ENCODE measurements at places on chromosomes 16 and 17.

GRCh38 chr17:19407601-19408345, 3.3 kb upstream of the RNF112 start:
- DNase-seq, result no peak

DNA sequence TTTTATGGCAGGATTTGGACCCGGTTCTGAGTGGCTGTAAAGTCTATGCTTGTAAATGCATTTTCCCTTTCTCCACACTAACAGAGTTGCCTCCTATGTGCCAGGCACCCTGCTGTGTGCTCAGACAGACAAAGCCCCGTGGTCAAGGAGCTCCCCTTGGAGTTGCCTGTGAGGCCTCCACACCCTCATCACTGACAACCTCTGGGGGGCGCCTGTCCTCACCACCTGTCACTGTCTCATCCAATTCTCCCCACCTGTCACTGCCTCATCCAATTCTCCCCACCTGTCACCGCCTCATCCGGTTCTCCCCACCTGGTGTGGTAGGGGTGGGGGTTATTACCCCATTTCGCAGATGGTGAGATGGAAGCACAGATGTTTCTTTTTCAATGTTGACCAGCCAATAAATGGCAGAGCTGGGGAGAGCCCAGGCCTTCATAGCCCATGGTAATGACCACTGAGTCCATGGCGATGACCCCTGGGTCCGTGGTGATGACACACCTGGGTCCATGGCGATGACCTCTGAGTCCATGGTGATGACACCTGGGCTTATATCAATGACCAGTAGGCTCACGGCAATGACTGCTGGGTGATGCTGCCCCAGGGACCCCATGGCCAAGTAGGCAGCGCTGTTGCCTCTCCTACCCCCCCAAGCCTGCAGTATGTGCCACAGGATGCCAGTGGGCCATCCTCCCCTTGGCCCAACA, 150.1 kb downstream of the IRF8 start:
- no peak for DNase-seq

GRCh38 chr16:80573700-80574120, 32.9 kb downstream of the DYNLRB2 start:
- DNase-seq, result no peak

GRCh38 chr16:15057681-15058417, 2.0 kb upstream of the NTAN1 start:
- no peak for DNase-seq

- no peak for DNase-seq
Observed at GRCh38 chr16:30068750-30069610, 3.4 kb downstream of the ALDOA start.

DNA sequence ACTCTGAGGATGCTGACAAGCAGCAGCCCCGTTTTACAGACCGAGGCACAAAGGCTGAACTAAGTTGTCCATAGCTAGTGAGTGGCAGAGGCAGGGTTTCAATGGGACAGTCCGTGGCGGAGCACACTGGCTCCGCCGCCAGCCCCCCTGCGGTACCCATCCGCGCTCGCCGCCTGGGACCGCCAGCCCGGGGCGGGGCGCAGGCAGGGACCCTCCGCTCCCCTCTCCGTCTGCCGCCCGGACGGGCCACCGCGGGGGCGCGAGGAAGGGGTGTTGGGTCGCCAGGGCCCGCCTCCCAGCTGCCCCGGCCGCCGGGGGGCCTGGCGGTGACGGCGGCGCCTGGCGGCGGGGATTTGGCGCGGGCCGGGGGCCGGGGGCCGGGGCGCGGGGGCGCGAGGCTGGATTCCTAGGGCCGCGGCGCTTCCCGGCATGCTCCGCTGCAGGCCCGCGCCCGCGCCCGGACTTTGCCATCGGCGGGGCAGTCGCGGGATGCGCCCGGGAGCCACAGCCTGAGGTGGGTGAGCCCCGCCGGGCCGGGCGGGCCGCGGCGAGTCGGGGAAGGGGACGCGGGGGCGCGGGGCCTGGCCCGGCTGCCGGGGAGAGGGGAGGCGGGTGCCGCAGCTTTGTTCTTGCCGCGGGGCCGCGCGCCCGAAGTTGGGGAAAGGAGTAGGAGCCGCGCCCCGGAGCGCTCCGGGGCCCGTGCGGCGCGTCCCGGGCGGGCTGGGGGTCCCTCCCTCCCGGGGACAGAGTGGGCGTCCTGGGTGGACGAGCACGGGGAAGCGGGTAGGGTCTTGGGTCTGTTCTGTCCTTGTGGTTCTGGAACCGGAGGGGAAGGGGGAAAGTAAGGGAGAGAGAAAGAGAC, at the start of gene TMEM98:
Gene TMEM98, plus strand, starts transcription at position 430 of the 862 bp plus-strand sequence. CDS start 3,376 bp downstream, outside the sequence.
- no peak for DNase-seq

DNA sequence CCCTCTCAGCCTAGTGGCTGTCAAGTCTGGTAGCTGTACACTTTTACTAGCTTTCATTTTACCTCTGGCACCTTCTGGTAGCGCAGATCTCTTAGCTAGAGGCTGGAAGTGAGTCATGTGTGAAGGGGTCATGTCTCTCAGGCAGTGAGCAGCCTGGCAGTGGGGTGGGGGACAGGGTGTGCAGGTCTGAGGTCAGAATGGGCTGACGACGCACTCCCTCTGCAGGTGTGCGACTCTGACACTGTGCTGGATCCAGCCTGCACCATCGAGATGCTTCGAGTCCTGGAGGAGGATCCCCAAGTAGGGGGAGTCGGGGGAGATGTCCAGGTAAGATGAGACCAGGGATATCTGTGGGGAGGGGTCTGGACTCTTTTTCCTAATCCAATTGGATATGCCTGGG, 7.8 kb downstream of the HAS3 start:
- DNase-seq, result no peak

GRCh38 chr17:77444628-77444983, 303.8 kb downstream of the SEC14L1 start:
- DNase-seq, result no peak

- no peak for DNase-seq
Observed at GRCh38 chr17:40832840-40833239, 10.4 kb upstream of the KRT10 start.

DNA sequence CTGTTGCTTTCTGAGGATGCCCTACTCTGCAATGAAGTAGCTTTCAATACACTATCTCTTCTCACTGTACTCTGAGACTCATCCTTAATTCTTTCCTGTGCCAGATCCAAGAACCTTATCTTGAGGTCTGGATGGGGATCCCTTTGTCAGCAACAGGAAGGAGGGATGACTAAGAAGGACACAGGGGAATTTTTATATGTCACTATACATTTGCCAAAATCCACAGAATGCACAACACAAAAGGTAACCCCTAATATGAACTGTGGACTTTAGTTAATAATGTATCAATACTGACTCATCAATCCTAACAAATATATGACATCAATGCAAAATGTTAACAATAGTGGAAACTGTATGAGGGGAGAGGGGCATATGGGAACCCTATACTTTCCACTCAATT, 4.7 kb upstream of the RBBP6 start:
- DNase-seq, result no peak

DNA sequence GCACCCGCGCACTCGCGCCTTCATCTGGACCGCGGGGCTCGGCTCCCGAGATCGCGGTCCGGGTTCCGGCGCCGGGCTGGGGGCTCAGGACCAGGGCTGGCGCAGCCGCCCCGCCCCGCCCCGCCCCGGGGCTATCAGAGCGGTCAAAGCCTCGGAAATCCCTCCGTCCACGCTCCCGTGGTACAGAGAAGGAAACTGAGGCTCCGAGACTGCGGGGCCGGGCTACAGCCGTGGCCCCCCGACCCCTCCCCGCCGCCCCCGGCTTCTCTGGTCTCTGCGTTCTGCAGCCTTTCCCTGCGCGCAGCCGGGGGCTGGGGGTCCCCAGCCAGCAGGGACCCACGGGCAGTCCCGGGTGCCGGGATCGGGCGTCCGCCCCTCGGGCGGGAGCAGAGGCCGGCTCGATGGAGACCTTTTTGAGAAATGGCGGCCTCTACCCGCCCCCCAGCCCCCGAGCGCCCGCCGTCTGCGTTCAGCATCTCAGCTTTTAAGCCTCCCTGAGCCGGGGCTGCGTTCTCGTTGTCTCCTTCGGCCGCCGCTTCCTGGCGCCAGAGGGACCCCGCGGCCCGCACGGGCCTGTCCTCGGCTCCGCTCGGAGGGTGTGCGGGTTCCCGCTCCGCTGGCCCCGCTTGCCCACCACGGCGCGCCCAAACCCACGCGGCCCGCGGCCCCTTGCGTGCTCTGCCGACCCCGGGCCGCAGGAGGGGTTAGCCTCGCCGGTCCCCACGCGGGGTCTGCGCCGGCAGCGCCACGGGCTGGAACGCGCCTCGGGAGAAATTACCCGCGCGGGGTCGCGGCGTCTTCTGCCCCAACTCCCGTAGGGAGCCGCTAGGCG, 1.5 kb upstream of the NPTX1 start:
- no peak for DNase-seq

DNA sequence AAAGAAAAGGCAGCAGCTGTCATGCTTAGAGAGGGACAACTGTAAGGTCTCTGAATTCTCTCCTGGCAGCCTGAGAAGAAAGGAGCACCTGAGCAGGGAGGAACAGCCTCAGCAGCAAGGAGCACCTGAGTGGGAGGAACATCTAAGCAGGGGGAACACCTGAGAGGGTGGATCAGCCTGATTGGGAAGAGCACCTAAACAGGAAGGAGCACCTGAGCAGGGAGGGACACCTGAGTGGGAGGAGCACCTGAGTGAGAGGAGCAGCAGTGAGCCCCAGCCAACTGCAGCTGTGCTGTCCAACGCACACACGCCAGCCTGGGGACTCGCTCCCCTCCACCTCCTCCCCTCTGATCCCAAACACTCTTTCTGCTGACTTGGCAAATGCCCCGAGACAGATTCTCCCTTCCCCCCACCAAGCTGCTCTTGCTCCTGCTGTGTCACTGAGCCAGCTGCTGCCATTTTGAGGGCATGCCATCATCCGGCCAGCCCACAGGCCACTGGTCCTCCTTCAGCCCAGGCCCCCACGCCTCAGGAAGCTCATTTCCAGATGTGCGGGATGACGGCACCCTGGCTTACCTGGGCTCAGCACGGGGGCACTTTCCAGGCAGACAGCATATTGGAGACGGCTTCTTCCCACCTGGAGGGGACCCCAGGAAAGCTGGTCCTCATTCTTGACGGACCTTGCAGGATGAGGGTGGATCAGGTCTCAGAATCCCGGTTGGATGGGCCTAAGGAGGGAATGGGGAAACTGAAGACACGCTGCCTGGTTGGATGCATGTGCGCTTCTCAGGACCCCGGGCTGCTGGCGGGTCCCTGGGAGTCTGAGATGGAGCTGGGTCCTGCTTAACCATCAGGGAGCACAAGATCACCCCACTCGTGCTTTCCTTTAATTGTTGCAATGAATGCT, 57.7 kb upstream of the RBFOX3 start:
- no peak for DNase-seq

- DNase-seq, result no peak
Observed at GRCh38 chr17:11276486-11276885, 35.5 kb downstream of the SHISA6 start.

GRCh38 chr16:75246504-75247205, 4.8 kb downstream of the BCAR1 start:
- DNase-seq, result no peak

DNA sequence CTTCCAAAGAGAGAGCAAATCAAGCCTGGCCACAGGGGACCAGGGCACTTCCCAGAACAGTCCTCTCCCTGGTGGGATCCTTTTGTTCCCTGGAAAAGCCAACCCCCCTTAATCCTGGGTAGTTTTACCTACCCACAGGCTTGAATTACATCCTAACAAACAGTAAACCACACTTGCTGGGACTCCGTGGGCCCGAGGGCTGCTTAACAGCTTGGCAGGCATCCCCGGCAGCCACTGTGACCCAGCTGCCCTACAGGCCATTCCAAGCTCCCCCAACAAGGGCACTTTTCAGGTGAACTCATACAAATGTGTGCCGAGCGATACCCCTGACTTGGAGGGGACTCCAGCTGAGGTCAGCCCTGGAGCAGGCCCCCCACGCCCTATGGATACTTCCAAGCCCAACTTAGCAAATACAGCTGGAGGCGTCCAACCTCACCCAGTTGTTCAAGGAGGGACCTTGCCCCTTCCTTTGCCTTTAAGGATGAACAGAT, 26.4 kb downstream of the ADCY9 start:
- no peak for DNase-seq

- no peak for DNase-seq
Observed at GRCh38 chr16:50459496-50460080, 88.6 kb upstream of the NKD1 start.

DNA sequence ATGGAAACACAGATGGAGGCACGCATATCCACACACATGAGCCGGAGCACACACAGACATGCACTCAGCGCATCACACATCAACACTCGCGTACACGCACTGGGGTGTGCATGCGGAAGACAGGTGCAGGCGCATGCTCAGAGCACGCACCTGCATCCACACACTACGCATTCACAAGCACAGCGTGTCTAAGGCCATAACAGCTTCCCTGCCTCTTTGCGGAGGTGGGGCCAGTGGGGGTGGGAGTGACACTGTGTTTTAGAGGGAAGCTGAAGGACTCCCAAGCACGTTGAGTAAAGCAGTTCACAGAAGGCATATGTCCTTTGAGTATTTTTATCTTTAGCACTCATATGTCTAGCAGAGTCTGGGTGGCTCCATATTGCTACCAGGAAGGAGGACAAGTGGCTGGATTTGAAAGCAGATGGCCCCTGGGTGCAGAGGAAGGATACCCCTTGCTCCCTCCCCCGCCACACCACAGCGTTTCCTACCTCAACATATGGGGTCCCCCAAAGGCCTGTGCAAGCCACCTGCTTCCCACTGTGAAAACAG, 68.6 kb upstream of the TOB1 start:
- DNase-seq, result no peak

DNA sequence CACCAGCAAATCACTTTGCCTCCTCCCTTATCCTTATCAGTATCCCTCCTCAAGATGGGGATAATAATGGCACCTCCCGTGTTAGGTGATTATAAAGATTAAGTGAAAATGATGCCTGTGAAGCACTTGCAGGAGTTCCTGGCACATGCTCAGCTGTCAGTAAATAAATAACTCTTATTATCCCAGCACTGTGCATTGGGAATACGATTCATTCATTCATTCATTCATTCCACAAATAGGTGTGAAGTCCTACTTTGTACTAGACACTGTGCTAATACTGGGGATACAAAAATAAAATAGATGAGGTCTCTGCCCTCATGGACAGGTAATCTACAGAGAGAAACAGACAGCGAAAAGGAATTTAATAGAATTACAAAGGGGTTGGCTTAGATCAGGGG, 2.0 kb downstream of the XYLT2 start:
- DNase-seq, result no peak

DNA sequence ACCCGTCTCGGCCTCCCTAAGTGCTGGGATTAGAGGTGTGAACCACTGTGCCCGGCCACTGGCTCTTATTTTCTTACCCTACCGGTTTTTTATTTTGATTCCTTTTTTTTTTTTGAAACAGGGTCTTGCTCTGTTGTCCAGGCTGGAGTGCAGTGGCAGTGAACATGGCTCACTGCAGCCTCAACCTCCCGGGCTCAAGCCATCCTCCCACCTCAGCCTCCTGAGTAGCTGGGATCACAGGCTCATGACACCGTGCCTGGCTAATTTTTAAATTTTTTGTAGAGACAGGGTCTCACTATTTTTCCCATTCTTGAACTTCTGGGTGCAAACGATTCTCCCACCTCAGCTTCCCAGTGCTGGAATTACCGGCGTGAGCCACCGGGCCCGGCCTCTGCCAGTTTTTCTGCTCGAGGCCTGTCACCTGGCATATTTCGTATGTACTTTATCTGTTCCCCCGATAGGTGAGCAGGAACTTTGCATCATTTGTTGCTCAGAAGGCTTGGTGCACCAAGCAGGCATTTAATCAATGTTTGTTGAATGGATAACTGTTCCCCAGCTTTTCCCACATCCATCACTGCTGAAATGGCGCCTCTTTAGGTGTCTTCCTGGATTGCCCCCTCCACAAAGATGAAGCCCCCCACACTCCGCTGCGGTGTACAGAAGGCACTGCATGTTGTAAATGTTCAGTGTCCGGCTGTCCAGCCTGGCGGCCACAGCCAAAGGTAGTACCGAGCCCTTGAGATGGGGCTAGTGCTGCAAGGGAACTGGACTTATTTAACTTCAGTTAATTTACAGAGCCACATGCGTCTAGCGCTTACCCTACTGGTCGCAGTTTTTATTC, 858 bp upstream of the TELO2 start:
- no peak for DNase-seq
